ENCODE measurements at places on chromosomes 6 and 20.

- no peak for DNase-seq
Observed at GRCh38 chr6:32133786-32134185, 3.7 kb upstream of the FKBPL start.

DNA sequence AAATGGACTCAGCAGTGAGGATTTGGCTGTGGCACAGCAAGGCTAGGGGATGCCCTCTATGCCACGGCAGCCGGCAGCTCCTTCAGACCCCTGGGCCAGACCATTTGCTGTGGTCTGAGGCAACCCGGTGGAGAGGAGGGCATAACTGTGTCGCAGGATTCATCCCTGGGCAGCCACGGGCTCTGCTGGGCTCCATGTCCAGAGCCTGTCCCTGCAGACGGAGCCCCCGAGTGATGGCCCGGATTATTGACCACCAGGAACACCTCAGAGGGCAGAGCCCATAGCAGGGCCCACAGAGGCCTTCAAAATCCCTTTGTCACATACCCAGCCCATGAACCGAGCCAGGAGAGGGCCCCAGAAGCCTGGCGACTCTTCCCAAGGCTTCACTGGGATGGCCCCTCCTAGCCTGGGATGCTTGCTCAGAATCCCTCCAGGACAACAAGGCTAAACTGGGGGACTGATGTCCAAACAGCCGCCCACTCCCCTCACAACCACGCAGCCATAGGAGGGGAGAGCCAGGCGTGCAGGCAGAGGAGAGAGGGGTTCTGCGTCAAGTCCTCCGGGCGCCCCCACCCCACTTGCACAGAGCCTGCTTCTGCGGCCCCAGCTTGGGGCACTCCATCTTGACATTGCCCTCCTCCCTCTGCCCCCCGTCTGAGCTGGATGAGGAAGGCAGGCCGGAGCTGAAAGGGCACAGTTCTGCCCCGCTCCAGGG is 68.2 kb upstream of the AFDN start:
- DNase-seq: no peak

- DNase-seq: no peak
Observed at GRCh38 chr20:5118220-5119142, 1.3 kb downstream of the PCNA start.

GRCh38 chr6:88458662-88459061 is 292.5 kb upstream of the CNR1 start:
- DNase-seq: no peak

GRCh38 chr6:115467726-115468125 is 593.0 kb downstream of the FRK start:
- no peak for DNase-seq

DNA sequence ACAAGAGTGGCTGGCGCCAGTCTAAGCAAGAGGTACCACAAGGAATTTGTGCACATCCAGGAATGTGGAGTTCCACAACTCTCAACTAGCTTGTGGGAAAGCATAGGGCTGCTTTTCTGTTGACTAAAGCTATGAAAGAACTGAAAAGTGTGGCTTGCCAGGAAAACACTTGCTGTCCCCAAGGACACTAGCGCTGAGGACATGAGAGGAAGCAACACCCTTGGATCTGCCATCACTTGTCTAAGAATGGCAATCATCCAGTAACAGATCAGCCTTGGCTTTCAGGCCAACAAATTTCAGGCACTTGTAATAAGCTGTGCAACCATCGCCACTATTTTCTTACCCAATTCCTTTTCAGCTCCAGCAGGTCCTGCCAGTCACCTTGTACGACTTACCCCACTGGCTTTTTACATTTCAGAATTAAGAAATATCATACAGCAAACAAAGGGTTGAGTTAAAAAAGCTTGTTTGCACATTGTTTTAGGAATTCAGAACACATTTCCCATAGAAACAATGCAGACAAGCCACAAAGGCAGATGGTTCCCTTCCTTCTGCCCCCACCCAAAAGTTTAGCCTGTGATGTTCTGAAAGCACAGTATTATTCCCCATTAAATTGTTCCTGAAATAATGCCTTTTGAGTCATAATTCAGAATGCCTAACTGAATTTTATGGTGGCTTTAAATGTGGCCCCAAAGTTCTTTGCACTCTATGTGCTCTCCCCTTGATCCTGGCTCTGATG is 57.9 kb upstream of the SSTR4 start:
- DNase-seq: peak; percentile 36

GRCh38 chr6:72623808-72624207 is 1.9 kb downstream of the KCNQ5 start:
- DNase-seq: no peak

GRCh38 chr6:162069995-162070394 is 657.6 kb downstream of the PRKN start:
- DNase-seq: no peak

GRCh38 chr6:156126535-156126934 is 650.6 kb upstream of the ARID1B start:
- no peak for DNase-seq

DNA sequence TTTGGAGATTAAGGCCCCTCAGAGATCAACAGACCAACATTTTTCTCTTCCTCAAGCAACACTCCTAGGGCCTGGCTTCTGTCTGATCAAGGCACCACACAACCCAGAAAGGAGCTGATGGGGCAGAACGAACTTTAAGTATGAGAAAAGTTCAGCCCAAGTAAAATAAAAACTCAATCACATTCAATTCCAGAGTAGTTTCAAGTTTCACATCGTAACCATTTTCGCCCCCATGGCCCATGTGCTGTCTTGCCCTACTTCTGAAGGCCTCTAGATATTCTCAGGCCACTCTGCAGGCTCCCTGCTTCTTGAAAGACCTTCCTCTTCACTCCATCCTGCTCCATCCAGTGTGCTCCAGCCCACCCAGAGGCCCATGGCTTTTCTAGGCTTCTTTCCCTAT is 4.2 kb downstream of the IL17A start:
- DNase-seq: no peak

DNA sequence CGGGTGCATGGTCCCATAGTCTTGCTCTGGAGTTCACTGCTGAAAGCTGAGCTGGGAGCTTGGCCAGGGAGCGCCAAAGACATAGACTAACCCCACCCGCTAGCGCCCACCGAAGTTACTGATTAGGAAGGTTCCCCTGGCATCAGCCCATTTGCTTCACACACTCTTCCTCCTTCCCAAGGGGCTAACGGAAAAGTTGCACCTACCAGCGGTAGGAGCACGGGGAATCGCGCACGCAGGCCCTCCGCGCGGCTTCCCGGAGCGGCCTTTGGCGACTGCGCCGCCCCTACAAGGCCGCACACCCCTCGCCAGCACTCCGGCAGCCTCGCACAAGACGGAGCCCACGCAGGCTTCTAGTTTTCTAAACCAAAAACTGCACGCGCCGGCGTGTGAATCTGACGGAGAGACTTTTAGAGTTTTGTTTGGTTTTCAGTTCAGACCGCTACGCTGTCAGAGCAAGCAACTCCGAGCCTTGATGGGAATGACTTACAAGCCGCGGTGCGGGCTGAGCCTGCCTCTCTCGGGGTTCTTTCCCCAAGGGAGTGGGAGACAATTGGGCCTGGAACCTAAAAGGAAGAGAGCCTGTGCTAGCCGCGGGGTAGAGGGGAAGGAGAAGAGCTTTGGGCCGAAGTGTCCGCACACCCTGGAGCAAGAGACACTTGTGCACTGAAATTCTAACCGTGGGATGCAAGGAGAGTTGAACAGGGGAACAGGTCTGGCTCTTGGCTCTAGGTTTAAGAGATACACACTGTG is 891 bp upstream of the POU3F2 start:
- DNase-seq: no peak

All from left ventricle myocardium inferior (tissue), 1 donor.